ELF-1 (cell line): ENCODE measurements at places on chromosomes 5 and 9.

DNA sequence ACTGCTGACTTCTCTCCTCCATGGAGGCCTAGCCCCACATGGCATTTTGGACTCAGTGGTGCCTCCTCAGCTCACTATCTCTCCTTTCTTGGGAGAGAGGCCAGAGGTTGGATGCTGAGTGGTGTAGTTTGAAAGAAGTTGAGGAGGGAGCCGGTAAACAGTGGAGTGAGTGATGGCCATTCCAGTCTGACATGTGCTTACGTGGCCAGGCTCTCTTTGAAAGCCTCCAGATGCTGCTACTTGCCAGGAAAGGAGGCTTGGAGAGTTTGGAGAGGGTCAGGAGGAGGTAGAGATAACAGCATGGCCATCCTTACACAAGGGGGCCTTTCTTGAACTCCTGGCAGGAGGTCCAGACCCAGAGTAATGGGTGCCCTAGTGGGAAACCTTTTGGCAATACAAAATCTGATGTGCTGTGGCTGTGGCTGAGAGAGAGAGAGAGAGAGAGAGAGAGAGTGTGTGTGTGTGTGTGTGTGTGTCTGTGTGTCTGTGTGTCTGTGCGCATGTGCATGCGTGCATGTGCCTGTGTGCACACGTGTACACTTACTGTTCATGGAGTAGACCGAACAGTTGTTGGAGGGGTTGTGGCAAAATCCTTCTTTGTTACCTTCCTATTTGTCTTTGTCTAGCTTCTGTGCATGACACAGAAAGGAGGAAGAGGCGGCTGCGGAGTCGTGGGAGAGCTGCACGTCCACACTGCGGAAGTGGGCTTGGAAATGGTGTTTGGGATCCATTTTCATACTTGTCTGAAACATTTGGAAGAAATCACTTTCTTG is 37.8 kb downstream of the RALGPS1 start:
- DNase-seq, result peak; percentile 40

DNA sequence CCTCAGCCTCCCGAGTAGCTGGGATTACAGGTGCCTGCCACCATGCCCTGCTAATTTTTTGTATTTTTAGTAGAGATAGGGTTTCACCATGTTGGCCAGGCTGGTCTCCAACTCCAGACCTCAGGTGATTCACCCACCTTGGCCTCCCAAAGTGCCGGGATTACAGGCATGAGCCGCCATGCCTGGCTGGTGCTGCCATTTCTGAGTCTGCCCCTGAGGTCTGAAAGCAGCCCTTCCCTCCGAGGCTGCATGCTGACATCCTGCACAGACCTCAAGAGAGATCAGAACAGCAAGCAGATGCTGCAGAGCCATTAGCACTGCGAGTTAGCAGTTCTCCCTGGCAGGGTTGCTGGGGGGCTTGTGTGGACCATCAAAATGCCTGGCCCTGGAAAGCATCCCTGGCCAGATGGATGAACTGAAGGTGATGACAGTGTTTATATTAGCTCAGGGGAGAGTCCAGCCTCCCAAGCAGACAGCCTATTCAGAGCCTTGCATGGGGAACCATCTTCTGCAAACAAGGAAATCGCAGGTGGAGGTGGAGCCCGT is 176.5 kb upstream of the PANK3 start:
- no peak for DNase-seq

DNA sequence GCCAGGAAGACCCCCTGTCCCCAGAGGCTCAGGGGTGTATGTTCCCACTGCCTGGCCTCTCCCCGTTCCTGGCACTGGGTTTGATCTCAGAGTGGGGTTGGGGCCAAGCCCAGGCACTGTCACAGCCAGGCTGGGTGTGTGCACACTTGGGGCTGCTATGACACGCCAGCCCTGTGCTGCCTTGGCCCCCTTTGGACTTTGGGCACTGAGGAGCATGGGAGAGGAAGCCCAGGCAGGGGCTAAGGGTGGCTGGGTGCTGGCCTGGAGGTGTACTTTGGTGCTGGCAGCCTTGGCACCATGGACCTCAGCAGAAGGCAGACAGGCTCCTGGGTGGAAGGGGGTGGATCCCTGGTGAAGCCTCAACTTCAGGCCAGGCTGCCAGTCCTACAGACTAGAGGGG is 223.6 kb upstream of the ISL1 start:
- DNase-seq, result no peak

- DNase-seq, result no peak
Measured at GRCh38 chr9:111298731-111299598, 31.1 kb downstream of the OR2K2 start.

DNA sequence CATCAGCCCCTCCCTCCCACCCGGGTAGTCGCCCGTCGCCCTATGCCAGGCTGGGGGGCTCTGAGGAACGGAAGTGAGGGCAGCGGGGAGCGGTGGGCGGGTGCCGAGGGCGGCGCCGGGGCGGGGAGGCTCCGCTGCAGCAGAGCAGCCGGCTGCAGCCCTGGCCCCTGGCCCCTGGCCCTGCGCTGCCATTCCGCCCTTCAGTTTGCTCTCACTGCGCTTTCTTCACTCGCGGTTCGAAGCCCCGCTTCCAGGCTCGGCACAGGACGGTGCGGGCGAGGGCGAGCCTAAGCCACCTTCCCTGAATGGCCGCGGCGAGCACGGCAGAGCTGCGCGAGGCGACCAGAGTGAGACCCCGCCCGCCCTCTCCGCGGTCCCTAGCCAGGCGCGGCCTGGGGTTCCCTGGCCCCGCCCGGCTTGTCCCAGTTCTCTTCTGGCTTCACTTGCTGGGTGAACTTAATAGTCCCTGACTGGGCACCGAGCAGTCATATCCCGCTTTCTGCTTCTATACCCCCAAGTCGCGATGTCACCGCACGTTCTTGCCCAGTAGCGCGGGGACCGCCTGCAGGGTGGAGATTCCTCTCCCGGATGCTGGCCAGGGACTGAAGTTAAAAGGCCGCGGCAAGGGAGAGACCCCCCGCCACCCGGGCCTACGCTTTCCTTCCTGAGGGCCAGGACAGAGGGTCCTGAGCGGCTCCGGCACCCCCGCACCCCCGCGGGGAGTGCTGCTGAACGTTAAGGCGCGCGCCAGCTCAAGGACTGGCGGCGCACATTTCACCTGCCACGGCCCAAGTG is 623 bp upstream of the TRIM36 start:
- DNase-seq, result peak; percentile 73
